Activated B cell treated with CpG ODN at 0.5 μM for 24 hours (primary cell): ENCODE measurements at places on chromosomes 12 and 14. TPM values are rescaled to one million over a fixed set of nuclear protein-coding genes. Genes with fewer than 3 reads are reported as not detected.

GRCh38 chr12:96334502-96334901, 65.7 kb downstream of the CDK17 start:
- no peak overlapping the region for H3K27ac ChIP-seq
- peaks cover 15% of the 10 kb centered on the region for H3K4me1 ChIP-seq
- no peak for DNase-seq
- H3K4me3 ChIP-seq = no peak overlapping the region
- no peaks in the 10 kb centered on the region for H3K27me3 ChIP-seq

DNA sequence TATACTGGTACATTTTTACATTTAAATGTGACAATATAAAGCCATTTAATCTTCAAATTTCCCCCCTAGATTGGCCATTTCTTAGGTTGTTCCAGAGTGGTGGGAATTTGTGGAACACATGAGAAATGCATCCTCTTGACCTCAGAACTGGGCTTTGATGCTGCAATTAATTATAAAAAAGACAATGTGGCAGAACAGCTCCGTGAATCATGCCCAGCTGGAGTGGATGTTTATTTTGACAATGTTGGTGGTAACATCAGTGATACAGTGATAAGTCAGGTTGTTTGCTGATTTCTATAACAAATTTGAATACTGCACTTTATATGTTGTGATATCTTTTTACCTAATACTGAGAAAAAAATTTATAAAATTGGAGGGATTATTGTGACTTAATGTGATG, 7.6 kb upstream of the ZNF410 start:
- no peak overlapping the region for H3K4me3 ChIP-seq
- H3K27me3 ChIP-seq = no peaks in the 10 kb centered on the region
- H3K36me3 ChIP-seq = peaks cover 4% of the 10 kb centered on the region
- no peak for DNase-seq

GRCh38 chr14:94162466-94162865, 11.7 kb upstream of the PPP4R4 start:
- no peak for DNase-seq
- H3K4me3 ChIP-seq = no peak overlapping the region
- no peak overlapping the region for H3K27ac ChIP-seq
- H3K27me3 ChIP-seq = peaks cover 26% of the 10 kb centered on the region
- H3K4me1 ChIP-seq = no peaks in the 10 kb centered on the region
- no peaks in the 10 kb centered on the region for H3K36me3 ChIP-seq

- peak overlapping the region; percentile 62 for H3K4me3 ChIP-seq
- no peaks in the 10 kb centered on the region for H3K27me3 ChIP-seq
- H3K4me1 ChIP-seq = peaks cover 78% of the 10 kb centered on the region
- peaks cover 24% of the 10 kb centered on the region for H3K36me3 ChIP-seq
- peak overlapping the region; percentile 89 for H3K27ac ChIP-seq
Measured at GRCh38 chr12:71691504-71692129, 5.7 kb downstream of the TMEM19 start.

DNA sequence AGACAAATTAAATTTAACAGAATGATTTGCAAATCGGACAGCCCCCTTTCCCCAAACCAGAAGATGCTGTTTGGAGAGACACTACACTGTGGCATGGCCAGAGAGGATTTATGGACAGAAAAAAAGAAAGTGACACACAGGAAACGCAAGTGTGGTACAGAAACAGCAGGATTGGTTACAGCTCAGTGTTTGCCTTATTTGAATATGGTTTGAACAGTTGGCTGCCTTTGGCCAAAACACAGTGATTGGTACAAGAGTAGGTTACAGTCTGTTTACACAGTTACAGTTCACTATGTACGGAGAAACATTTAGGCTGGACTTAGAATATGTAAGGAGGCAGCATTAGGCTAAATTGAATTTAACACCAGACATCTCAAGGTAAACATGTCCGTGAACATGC, 335.3 kb downstream of the NPAS3 start:
- no peak overlapping the region for H3K4me3 ChIP-seq
- H3K27ac ChIP-seq = no peak overlapping the region
- no peak for DNase-seq
- no peaks in the 10 kb centered on the region for H3K27me3 ChIP-seq
- no peaks in the 10 kb centered on the region for H3K36me3 ChIP-seq
- no peaks in the 10 kb centered on the region for H3K4me1 ChIP-seq

- H3K4me1 ChIP-seq = no peaks in the 10 kb centered on the region
- H3K27me3 ChIP-seq = no peaks in the 10 kb centered on the region
- H3K36me3 ChIP-seq = no peaks in the 10 kb centered on the region
Measured at GRCh38 chr12:30047516-30048254, 263.9 kb upstream of the TMTC1 start.

ALG10 gene
- 14.8 and 19.6 TPM in 2 replicates for total RNA-seq

ASB2 gene
- total RNA-seq = 2.7 and 3.1 TPM in 2 replicates

ARMH4 gene
- total RNA-seq = not detected in 2 replicates
